ENCODE measurements at places on chromosomes 3 and 15. TPM values are rescaled to one million over a fixed set of nuclear protein-coding genes. Genes with fewer than 3 reads are reported as not detected.
A peak's percentile ranks its signal among the peaks of the same experiment; 100 is the strongest.

- ATAC-seq = no peak
Measured at GRCh38 chr15:57227899-57228298, 148.4 kb upstream of the CGNL1 start.

DNA sequence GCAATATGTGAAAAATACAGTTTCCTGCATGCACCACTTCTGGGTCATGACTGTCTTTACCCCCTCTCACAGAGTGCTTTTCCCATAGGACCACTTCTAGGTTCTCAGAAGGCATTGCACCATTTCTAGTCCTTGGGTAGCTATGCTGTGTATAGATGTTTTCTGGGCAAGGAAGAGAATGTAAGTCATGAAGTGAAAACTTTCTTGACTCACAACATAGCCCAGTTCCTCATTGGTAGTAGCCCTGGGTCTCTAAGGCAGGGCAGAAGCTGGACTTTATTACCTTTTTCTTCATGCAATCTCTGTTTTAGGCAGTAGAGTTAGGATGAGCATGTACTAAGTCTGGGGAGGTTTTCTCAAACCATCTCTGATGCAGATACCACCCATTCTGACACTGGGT is 203.1 kb downstream of the EPHB1 start:
- no peak for ATAC-seq

- no peak for ATAC-seq
Measured at GRCh38 chr3:168062679-168063078, 33.0 kb downstream of the GOLIM4 start.

DNA sequence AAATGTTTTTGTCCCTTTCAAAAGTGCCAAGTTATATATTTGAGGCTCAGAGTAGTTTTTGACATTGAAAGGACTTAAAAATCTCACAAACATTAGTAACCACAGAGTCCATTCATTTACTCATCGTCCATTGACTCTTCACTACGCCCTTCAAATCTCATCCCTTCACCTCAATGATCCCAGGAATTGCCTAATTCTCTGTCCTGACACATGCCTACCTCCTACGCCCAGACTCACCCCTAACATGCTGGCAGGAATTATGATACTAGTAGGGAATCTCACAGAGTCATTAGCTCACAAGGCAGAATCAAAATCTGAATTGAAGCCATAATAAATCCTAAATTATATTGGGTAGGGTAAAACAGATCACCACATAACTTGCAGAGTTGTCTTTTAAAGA is 410.1 kb downstream of the RAP2B start:
- peak; percentile 37 for ATAC-seq

GRCh38 chr3:40237889-40238571 is 71.5 kb upstream of the EIF1B start:
- no peak for ATAC-seq

GRCh38 chr3:42347928-42348327 is 62.5 kb downstream of the LYZL4 start:
- ATAC-seq = no peak

DNA sequence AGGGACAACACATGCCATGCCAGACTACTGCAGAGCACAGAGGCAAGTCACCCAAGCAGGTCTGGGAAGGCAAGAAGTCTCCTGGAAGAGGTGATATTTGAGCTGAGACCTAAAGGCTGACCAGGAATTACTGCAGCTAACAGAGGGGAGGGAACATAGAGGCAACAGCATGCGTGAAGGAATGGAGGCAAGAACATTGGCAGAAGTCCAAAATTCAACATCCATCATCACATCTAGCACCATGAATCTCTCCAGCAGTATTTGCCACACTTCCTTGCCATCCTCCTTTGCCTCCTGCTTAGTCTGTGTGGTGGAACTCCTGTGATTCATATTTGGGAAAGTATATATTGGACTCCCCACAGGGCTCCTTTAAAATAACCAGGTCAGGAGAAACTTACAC is 870 bp upstream of the TSEN2 start:
- ATAC-seq = no peak

DNA sequence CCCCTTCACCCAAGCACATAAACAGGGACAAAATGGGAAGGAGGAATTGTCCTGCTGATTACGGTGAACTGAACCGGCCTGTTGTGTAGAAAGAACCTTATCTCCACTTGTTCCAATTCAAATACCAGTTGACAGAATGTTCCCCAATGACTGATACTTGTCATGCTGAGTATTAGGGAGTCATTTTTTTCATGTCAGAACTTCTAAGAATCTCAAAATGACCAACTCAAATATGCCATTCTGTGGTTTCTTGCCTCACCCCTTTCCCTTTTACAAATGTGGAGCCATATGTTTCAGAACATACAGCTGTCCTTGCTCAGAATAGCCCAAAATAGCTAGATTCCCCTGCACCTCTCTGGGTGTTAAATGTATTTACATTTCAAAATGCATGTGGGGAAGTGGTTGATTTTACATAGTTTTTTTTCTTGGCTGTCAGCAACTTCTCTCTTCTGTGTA is 405.9 kb upstream of the TBL1XR1 start:
- ATAC-seq = no peak

- no peak for ATAC-seq
Measured at GRCh38 chr3:149536429-149536828, 61.9 kb downstream of the TM4SF4 start.

The LRRC31 gene
- not detected for total RNA-seq

The SOX2 gene
- total RNA-seq = 16.0 TPM

The ZNF660 gene
- total RNA-seq = 0.16 TPM

The KBTBD12 gene
- not detected for total RNA-seq

The VEPH1 gene
- 0.40 TPM for total RNA-seq

The GOLGA8J gene
- total RNA-seq = 0.20 TPM
